CD4-positive, alpha-beta T cell treated with Interleukin-4 for 1 hour (primary cell): ENCODE measurements at places on chromosomes 4 and X.
A peak's percentile ranks its signal among the peaks of the same experiment; 100 is the strongest.

DNA sequence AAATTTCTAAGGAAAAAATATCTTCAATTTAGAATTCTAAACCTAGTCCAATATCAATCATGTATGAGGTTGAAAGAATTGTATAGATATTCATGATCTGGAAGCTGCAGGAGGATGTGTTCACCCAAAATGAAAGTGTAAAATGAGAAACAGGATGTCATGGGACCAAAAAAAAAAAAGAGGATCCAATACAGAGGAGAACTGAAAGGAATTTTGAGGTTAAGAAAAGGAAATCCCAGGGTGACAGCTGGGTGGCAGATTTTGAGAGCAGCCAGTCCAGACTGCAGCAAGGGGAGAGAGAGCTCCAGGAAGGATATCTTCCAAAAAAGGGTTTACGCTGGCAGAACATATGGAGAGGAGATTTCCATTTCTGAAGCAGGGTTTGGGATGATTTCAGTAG is 38.9 kb downstream of the TLR10 start:
- no peak for DNase-seq

DNA sequence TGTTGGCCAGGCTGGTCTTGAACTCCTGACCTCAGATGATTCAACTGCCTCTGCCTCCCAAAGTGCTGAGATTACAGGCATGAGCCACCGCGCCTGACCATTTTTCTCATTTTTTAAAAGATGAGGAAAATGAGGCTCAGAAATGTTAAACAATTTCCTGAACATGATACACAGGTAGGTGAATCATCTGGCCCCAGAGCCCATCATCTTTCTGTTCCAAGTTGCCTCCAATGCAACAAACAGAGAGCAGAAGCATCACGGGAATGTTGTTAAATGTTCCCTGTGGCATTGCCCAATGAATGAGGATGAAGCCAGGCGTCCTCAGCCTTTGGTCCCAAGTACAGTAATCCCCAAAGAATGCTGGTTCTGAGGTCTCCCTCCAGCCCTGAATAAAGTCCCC is 31.3 kb upstream of the ANXA5 start:
- DNase-seq: no peak

GRCh38 chr4:184648313-184649025 is 778 bp downstream of the CASP3 start:
- DNase-seq: peak; percentile 48

DNA sequence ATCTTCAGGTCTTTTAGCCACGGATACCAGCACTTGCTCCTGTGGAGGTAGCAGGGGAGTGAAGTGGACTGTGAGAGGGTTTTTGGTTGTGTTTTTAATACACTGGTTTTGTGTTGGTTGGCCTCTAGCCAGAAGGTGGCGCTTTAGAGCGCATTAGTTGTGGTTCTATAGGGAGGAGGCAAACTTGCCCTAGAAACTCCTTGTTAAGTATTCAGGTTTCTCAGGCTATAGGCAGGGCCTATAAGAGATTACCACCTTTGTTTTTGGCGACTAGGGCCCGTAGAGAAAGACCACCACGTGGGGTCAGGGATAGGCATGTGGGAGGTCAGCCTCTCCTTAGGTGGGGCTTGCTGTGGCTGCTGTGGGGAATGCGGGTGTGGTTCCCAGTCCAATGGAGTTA is 221.6 kb upstream of the SPANXN4 start:
- DNase-seq: no peak

- no peak for DNase-seq
Measured at GRCh38 chr4:17166954-17167353, 268.5 kb upstream of the LDB2 start.

GRCh38 chr4:992297-993110 is 700 bp downstream of the SLC26A1 start:
- no peak for DNase-seq

- no peak for DNase-seq
Measured at GRCh38 chr4:4361883-4362282, 25.0 kb upstream of the NSG1 start.

DNA sequence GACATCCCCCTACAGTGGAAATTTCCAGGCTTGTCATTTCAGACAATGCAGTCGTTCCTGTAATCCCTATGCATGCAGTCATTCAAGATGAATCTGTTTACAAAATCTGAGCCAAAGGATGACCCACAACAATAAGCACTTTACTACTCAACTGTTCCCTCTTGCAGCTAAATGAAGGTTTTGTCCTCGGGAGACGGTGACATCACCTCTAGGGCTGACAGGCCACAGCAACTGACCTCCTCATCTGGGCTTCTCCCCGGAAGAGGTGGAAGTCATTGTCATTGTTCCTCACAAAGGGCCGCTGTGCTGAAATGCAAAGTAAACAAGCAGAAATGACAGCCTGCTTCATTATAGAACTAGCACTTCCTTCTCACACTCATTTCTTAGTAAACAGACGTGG is 29.2 kb downstream of the CLRN2 start:
- DNase-seq: peak; percentile 26

- no peak for DNase-seq
Measured at GRCh38 chr4:39961311-39961877, 16.3 kb downstream of the PDS5A start.

GRCh38 chr4:145694929-145695328 is 15.0 kb downstream of the C4orf51 start:
- no peak for DNase-seq

GRCh38 chrX:117458243-117458968 is 658.2 kb downstream of the KLHL13 start:
- no peak for DNase-seq

- no peak for DNase-seq
Measured at GRCh38 chrX:31093639-31093975, 21.8 kb upstream of the FTHL17 start.

DNA sequence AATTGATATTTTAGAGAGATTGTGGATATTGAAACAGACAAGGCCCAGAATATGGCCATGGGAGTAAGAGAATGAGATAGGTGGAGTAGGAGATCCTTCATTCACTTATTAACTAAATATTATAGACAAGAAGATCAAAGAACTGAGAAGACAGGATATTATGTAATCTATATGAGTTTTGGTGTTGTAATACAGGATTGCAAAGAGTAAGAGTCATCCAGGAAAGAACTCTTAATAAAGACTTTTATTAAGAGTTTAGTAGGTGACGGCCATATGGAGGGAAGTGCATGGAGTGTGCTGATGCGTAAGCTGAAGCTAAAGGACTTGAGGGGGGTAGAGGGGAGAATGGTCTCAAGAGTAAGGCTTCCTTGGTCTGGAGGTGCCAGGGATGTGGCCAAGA is 153.7 kb downstream of the VEGFC start:
- no peak for DNase-seq

DNA sequence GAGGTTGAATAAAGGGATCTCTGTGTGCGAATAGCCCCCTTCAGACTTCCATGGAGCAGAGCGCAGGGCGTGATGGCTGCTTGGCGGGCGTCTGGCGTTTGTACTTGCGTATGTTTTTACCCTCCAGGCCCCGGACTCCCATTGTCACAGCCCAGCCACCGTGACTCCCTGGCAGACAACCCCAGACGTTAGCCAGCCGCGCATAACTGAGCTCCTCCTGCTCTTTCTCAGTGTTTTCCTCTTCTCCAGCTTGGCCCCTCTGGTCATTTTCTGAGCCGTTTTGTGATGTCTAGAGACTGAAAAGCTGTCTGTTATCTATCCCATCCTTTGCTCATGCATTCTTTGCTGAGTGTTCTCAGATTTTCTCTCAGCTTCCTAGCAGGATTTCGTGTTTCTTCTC is 54.3 kb downstream of the IGFBP7 start:
- DNase-seq: no peak
